Osteocyte (in vitro differentiated cells): ENCODE measurements at places on chromosomes 1 and 21.

DNA sequence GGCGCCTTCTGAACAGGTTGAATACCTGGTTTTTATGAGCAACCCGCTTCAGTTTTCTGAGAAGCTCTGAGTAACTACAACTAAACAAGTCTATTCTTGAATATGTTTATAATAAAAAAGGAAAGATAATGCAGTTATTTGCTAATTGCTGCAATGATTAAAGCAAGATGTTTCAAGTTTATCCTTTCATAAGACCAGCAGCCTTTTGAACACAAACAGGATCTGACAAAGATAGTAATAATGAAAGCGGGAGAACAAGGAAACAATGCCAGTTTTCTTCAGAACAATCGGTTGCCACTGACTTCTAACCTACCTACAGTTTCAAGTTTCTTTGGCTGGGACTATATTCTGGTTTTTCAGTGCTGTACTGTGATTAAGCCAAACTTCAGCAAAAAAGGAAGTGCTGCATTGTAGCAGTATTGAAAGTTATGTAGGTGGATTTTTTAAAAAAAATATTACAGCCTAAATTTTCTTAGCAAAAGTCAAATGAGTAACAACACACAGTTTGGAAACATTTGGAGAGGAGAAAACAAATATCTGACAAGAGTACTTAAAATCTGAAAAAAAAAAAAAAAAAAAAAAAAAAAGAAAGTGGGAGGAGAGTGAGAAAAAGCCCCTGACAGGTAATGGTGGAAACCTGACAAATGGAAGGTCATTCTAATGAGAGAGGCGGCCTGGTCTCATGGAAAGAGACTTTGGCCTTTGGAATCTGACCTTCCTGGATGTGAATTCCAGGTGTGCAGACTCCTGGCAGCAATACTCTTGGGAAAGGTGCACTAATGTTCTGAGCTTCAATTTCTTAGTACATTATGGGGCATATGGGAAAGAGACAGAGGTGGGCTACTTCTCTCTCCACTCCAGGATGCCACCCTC is 11.4 kb downstream of the KCNJ15 start:
- H3K4me3 ChIP-seq, result no peak overlapping the region
- peak overlapping the region; percentile 83 for H3K27ac ChIP-seq
- H3K4me1 ChIP-seq, result peaks cover 47% of the 10 kb centered on the region
- H3K27me3 ChIP-seq, result no peaks in the 10 kb centered on the region

DNA sequence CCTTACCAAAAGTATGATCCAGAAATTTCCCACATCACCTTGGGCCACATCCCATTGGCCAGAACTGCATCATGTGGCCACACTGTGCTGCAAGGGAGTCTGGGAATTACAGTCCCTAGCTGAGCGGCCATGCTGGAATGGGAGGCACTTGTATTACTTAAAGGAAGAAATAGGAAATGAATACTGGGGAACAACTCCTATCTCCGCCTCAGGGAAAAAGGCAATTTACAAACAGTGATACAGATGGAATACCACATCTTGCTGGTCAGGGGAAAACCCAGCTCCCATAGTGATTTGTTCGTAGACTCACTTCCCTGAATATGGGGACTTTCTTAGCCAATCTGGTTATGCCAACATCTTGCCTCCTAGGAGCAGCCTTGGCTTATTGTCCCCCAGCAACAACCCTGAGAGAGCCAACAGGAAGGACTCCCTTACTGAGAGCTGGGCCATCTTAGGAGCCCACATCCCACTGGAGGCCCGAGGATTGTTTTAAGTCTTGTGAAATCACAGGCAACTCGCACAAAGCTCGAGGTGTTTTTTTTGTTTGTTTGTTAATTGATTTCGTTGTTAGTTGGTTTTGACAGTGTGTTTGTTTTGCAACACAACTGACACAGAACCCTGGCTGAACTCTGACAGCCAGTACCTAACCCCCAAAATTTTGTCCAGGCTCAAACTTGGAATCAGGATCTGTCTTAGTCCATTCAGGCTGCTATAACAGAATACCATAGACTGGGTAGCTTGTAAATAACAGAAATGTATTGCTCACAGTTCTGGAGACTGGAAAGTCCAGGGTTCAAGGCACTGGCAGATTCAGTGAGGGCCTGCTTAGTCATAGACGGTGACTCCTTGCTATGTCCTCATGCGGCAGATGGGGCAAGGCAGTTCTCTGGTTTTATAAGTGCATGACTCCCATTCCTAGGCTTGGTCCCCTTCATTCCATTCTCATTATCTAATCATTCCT is 14.9 kb downstream of the CDA start:
- H3K4me3 ChIP-seq, result no peak overlapping the region
- no peaks in the 10 kb centered on the region for H3K36me3 ChIP-seq
- peaks cover 22% of the 10 kb centered on the region for H3K4me1 ChIP-seq
- no peak overlapping the region for H3K27ac ChIP-seq
- H3K27me3 ChIP-seq, result no peaks in the 10 kb centered on the region

- H3K4me3 ChIP-seq, result no peak overlapping the region
- peaks cover 16% of the 10 kb centered on the region for H3K4me1 ChIP-seq
- no peak for DNase-seq
Measured at GRCh38 chr1:94592571-94592920, 51.0 kb upstream of the F3 start.

DNA sequence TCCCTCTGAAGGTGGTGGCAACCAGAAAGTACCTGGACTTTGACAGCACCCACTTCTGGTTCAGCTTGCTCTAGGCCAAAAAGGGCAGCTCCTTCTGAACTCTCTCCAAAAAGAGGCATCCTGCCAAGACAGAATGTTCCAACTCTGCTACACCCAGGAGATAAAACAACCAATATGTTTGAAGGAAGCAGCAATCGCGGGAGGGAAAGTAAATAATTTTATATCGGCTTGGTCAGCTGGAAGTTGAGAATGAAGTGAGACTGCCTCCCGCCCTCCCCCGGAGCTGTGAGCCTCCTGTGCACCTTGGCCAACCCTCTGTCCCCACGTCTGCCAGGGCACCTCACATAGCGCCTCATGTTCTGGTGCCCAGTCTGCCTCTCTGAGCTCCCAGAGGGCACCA is 130.3 kb upstream of the ATP1A1 start:
- H3K4me1 ChIP-seq, result no peaks in the 10 kb centered on the region
- no peak overlapping the region for H3K27ac ChIP-seq
- no peak overlapping the region for H3K4me3 ChIP-seq
- no peaks in the 10 kb centered on the region for H3K36me3 ChIP-seq
- H3K27me3 ChIP-seq, result peaks cover 40% of the 10 kb centered on the region
- no peak for DNase-seq
